Right atrium auricular region (tissue), 2 donors: ENCODE measurements at places on chromosomes 4 and X. TPM values are rescaled to one million over a fixed set of nuclear protein-coding genes. Genes with fewer than 3 reads are reported as not detected.

DNA sequence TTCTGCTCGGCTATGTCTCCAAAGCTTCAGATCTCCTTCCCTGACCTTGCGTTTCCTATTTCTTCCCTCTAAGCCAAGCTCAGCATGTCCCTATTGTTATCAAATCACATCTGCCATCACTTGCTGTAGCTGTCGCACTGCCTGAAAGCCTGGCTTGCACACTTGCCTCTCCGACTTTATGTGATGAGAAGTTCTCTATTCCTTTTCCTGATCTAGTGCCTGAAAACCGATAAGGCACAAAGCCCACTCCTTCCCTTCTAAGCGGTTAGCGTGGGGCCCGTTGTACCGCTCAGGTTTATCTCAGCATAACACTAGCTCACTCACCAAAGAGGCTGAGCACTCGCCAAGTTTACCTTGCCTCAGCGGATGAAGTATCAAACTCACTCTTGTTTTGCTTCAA lies 816 bp downstream of the NMU start:
- DNase-seq = no peak

The DRD5 gene
- total RNA-seq = 0.24 TPM

The ETDA gene
- not detected for total RNA-seq

The PNMA5 gene
- not detected for total RNA-seq

The TMPRSS11B gene
- not detected for total RNA-seq
